Kidney glomerular epithelial cell (primary cell): ENCODE measurements at places on chromosomes 1 and 21.

GRCh38 chr1:31694069-31694963, 9.5 kb downstream of the COL16A1 start:
- no peak for DNase-seq

DNA sequence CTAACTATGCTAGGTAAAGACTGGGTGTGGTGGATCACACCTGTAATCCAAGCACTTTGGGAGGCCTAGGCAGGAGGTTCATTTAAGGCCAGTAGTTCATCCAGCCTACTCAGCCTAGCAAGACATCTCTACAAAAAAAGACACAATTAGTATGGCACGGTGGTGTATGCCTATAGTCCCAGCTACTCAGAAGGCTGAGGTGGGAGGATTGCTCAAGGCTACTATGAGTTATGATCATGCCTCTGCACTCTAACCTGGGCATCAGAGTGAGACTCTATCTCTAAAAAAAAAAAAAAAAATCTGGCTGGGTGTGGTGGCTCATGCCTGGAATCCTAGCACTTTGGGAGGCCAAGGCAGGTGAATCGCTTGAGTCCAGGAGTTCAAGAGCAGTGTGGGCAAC, 21.6 kb downstream of the NUP210L start:
- no peak for DNase-seq

DNA sequence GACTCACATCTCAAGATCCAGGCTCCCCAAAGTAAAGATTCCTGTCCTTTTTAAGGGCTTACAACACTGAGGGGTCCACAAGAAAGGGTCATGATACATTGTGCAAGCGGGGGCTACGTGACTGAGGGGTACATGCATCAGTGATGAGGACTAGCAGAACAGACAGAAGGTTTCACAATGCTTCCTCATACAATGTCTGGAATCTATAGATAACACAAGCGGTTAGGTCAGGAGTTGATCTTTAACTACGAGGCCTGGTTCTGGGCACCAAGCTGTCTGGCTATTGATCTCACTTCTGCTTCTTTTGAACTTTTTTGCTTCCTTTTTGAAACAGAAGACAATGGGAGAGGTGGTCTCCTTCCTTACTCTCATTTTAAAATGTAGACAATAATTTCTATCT, 718.6 kb downstream of the AMY1C start:
- no peak for DNase-seq

- DNase-seq, result no peak
These were observed 16.2 kb downstream of the BTF3L4 start for GRCh38 chr1:52072291-52072690.
